Pancreas (tissue), 10 donors: ENCODE measurements at places on chromosomes 16 and 17.

GRCh38 chr16:4263504-4264436, 9.1 kb downstream of the TFAP4 start:
- peak; percentile 58 for DNase-seq

- no peak for DNase-seq
Observed at GRCh38 chr16:15611610-15612009, 31.3 kb downstream of the MARF1 start.

DNA sequence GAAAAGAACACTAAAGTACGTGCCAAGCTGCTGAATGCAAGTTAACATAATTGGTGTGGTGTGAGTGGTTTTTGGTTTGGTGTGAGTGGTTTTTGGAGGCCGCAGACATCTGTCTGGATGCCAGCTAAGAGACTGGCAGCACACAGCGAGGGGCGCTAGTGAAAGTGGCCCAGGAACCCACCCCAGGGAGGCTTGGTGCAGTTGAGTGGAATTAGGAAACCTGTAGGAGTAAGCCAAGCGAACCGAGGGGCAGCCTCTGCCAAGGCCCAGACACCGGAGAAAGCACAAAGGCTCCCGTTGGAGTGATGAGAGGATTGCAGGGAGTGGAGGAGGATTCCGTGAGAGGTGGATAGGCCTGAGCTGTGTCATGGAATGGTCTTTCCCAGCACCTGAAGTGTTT, 24.6 kb upstream of the SLC5A11 start:
- no peak for DNase-seq

GRCh38 chr17:51118330-51119195, 2.1 kb downstream of the SPAG9 start:
- DNase-seq: peak; percentile 82

- no peak for DNase-seq
Observed at GRCh38 chr16:967077-967541, 3.7 kb downstream of the LMF1 start.

DNA sequence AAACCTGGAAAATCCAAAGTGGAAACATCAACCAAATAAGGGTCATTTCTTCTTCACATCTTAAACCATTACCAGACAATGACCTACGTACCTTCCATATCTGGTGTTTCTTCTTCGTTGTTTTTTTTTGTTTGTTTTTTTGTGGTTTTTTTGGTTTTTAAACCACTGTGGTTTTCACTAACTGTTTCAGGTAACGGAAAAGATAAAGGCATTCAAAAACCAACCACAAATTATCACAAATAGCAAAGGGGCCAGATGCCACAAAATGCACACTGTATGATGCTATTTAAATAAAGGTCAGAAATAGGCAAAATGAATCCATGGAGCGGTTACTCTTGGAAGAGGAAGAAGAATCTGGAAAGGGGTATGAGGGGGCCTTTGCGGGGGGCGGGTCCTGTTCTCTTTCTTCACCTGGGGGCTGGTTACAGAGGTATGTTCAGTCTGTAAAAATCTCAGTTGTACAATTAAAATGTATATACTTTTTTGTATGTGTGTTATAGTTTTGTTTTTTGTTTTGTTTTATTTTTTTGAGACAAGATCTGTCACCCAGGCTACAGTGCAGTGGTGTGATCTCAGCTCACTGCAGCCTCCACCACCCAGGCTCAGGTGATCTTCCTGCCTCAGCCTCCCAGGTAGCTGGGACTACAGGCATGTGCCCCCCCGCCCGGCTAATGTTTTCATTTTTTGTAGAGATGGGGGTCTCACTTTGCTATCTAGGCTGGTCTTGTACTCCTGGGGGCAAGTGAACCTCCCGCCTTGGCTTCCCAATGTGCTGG, 29.6 kb downstream of the LITAF start:
- no peak for DNase-seq

- DNase-seq: no peak
Observed at GRCh38 chr17:64145375-64145750, 15.4 kb upstream of the ERN1 start.

DNA sequence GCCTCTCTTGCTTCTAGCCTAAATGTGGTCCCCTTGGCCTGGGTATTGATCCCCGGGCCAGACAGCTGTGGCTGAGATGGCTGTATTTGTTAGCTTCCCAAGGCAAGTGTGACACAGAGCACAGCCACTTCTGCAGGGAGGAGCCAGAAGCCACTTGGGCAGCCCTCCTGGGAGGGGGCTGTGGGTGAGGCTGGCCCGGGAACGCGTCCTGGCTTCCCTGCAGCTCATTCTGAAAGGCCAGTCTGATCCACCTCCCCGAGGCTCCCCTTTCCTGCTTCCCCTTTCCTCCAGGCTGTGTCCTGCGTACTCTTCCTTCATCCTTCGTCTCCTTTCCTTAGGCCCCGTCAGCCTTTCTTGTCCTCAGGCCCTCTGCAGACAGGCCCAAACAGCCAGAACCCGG, 8.0 kb downstream of the SERPINF2 start:
- no peak for DNase-seq

- no peak for DNase-seq
Observed at GRCh38 chr16:15495898-15496297, 61.5 kb downstream of the BMERB1 start.

GRCh38 chr16:14249291-14250032, 178.3 kb downstream of the MRTFB start:
- no peak for DNase-seq

- DNase-seq: no peak
Observed at GRCh38 chr16:78258375-78259065, 159.1 kb downstream of the WWOX start.

- no peak for DNase-seq
Observed at GRCh38 chr16:1378087-1378803, 26.5 kb downstream of the GNPTG start.

GRCh38 chr17:82930924-82931698, 91.3 kb upstream of the ZNF750 start:
- no peak for DNase-seq

GRCh38 chr17:32311028-32311536, 30.9 kb downstream of the C17orf75 start:
- no peak for DNase-seq

GRCh38 chr16:82340531-82340930, 170.5 kb upstream of the MPHOSPH6 start:
- no peak for DNase-seq

DNA sequence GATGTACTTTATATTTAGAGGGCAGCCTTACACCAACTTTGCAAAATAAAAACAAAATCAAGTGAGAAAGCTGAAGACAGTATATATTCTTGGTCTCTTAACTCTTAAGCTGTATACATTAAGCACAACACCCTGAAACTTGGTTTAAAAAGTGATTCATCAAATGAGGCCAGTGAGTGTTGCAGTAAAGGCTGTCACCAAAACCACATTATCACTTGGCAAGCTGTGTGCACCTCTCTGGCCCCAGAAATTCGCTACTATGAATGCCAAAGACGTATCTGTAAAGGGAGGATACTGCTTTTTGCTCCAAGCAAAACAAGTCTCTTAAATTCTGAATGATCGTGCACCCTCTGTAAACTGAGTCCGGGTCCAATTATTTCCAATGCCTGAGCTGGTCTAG, 163.9 kb downstream of the ZFHX3 start:
- DNase-seq: no peak

GRCh38 chr17:1379208-1379929, 20.7 kb downstream of the YWHAE start:
- DNase-seq: no peak

DNA sequence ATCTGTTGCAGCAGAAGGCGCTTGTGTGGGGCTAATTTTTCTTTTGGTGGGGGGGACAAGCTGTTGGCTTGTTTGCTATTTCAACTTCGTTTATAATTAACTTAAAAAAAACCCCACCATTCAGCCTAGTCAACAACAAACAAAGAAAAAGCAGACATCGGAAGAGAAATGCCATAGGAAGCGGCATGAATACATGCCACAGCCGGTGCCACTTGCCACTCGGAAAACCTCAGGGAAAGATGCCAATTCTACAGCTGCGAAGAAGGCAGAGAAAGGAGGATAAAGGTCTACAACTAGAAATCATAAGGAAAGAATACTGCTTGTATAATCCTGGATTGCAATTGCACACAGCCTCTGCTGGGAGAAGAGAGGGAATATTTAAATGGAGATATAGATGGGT, 254.4 kb upstream of the PMFBP1 start:
- DNase-seq: no peak

DNA sequence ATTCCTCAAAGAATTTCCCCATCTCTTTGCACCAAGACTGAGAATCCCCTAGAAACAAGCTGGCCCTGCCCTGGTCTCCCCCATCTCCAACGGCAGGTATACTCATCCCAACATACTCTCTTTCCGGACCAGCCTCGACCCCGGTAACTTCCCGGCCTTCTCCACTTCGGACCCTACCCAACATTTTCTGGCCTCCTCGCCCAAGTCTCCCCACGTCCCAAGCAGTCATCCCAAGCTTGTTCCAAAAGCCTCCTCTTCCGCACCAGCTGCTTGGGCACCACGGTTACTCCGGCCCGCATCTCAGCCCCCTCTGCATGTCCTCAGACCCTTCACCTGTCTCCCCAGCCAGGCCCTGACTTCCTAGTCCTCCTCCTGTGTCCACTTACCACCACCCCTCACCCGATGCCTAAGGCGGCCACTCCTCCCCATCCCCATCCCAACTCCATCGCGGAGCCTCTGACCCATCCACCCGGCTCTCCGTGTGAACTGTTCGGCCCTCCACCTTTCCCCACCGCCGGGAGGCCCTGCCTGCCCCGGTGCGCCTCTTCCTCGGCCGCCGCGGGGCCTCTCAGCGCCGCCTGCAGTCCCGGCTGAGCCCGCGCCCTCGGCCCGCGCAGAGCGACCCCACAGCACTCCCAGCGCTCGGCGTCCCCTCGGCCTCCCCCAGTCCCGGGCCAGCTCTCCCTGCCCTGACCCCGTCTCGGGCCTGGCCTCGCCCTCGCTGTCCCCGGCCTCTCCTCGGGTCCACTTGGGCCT, 994 bp downstream of the PITPNA start:
- no peak for DNase-seq

- no peak for DNase-seq
Observed at GRCh38 chr16:86465434-86465833, 44.9 kb upstream of the FOXF1 start.

DNA sequence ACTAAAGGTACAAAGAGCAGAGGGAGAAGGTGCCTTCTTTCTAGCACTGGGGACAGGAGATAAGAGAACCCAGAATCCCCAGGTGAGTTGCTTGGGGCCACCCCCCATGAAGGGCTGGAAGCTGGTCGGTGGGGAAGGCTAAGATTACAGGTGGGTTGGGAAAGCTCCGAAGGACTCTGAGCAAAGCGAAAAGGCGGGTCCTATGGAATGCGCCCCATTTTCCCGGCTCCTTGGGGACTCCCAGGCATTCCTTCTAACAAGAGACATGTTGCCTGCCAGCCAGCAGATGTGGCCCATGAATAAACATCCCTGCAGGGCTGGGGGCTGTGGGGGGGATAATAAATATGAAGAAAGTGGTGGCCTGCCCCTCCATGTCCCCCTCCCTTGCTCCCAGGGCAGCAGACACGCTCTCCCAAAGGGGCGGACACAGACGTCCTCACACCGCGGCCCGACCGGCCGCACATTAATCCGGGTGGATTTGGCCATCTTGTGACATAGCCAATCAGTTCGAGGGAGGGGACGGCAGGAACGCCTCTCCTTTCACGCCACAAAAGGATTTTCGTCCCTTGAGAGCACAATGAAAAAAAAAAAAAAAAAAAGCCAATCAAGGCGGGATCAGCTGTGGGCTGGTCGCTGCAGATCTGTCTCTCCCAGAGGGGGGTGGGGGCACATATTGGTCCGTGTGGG, 98.5 kb downstream of the SOX9 start:
- DNase-seq: no peak

GRCh38 chr16:28499854-28500253, 5.4 kb downstream of the APOBR start:
- DNase-seq: no peak

- no peak for DNase-seq
Observed at GRCh38 chr17:17229416-17230384, 7.3 kb downstream of the FLCN start.

- no peak for DNase-seq
Observed at GRCh38 chr17:9432934-9433421, 142.6 kb downstream of the STX8 start.

DNA sequence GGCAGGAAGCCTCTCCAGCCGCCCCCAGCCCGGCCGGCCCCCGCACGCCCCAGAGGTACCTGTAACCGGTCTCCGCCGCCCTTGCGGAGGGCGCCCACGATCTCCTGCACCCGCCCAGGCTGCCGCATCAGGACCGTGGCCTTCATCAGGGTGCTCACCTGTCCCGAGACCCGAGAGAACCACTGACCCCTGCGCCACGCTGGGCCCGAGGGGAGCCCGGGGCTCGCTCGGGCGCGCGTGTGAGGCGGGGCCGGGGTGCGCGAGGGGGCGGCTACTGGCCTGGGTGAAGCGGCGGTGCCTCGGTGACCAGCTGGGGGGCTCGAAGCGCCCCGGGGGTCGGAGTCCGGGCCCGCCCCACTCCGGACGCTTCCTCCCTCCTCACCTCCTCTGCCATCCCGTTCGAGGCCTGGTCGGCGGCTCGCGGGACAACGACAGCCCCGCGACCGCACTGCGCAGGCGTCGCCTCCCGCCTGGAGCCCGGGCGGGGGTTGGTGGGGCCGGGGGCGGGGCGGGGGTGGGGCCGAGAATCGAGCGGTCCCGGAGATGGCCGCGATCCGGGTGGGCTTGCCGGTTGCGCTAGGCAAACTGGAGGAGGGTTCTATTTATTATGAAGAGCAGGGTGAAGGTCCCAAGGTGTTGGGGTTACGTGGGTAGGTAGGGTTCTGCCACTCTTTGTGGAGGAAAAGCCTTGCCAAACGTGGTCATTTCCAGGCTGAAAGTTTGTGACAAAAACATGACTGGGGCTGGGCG, at the start of gene NT5C3B:
Gene NT5C3B, minus strand, starts transcription at position 433 of the 750 bp plus-strand sequence. Its CDS starts 39 bp downstream, at position 394.
- DNase-seq: peak; percentile 79

DNA sequence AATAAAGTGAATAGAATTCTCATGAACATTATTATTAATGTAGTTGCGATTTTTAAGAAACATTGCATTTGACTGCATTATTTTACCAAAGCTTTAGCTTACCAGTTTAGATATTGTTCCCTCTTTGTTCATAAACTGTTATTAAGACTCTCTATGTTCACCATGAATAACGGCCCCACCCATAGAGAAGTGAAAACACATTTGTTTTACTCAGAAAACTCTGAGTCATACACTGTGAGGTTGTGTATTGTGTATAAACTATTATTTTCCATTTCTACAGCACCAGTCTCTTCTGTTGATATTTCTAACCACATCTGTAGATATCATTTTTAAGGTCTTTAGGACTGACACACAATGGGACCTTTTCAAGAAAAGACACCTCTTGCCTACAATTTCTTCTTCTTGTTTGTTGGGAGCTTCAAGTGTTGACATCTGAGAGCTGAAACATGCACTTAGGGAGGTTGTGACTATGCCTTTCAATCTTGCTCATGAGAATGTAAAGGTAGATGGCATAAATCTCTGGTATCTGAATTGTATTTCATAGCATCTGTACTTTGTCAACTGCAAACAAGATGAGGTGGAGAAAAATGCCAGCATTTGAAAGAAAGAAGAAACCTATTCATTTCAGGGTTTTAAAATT, 252.9 kb upstream of the CDH8 start:
- DNase-seq: no peak

DNA sequence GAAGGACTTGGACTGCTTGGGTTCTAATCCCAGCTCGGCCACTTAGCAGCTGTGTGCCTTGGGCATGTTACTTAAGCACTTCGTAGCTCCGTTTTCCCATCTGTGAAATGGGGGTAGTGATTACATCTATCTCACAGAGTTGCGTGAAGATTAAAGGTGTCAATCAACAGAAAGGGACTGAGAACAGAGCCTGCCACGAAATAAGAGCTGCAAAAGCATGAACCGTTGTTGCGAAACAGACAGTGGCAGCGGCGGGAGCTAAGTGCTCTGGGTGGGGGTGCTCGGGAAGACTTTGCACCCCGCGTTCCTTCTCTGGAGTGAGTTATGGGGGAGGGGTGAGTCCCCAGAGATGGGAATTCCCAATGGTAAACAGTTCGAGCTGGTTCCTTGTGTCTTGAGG, 79.6 kb upstream of the LHX1 start:
- no peak for DNase-seq

- no peak for DNase-seq
Observed at GRCh38 chr17:72004611-72005331, 116.0 kb upstream of the SOX9 start.
